ENCODE measurements at places on chromosomes 12 and 14.

DNA sequence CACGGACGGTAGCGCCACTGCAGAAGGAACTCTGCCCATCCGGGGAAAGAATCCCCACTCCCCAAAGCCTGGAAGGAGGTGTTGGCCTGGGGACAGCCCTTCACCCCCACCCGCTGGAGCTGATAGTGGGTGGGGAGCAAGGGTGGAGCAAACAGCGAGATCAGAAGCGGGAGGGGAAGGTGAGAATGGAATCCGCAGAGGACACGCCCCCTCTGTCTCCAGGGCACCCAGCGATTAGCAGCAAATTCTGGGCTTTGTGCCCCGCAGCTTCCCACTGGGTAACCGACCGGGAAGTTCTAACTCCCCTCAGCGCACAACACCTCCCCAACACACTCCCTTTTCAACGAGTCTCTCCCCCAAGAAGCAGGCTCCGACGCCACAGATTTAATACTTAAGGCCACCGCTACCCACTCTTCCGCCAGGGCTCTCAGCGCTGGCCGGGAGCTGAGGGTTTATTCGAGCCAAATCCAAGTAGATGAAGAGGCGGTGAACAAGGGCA, 1.4 kb downstream of the SLC25A29 start:
- no peak for DNase-seq

- DNase-seq: no peak
These were observed 233.3 kb upstream of the DAAM1 start for GRCh38 chr14:58954901-58955861.

GRCh38 chr12:116977465-116978380, 67.0 kb downstream of the FBXW8 start:
- DNase-seq: no peak

- no peak for DNase-seq
These were observed 74.7 kb upstream of the NCOR2 start for GRCh38 chr12:124642105-124642504.

DNA sequence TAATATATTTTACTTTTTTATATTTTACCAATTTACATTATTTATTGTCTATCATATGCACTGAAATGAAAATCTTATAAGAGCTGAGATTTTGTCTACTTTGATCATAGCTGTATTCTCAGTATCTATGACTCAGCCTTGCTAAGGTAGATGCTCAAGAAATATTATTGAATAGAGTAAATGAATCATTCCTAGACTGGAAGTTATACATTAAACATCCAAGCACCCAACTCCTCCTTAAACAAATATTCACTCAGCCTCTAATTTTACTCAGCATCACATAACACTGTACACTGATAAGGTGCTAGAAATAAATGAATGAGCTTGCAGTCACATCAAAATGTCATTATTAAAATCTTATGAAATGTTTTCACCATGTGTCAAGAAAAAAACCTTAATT, 1424.9 kb downstream of the LRFN5 start:
- DNase-seq: no peak

- no peak for DNase-seq
These were observed 132.9 kb upstream of the SSTR1 start for GRCh38 chr14:38074754-38075153.

- DNase-seq: no peak
These were observed 26.2 kb downstream of the SNRPF start for GRCh38 chr12:95884998-95885397.

All from T-helper 1 cell (primary cell).